ENCODE measurements at places on chromosomes 5 and 9.

DNA sequence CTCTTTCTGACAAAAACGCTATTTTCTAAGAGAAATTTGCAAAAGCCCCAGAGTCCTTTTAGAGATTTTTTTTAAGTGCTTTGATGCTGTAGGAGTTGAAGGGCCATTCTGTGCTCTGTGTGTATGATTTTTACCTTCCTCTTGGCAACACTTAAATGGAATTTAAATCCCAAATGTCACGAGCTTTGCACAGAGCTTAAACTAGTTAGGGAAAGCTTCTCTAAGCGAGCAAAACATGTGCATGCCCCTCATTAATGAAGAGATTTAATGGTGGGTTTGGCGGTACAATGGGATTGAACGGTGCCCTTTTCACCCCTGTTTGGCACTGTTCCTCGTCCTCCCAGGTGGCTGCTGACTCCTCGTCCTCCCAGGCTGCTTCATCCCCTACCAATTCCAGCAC lies 220.7 kb downstream of the DRD1 start:
- DNase-seq, result no peak

DNA sequence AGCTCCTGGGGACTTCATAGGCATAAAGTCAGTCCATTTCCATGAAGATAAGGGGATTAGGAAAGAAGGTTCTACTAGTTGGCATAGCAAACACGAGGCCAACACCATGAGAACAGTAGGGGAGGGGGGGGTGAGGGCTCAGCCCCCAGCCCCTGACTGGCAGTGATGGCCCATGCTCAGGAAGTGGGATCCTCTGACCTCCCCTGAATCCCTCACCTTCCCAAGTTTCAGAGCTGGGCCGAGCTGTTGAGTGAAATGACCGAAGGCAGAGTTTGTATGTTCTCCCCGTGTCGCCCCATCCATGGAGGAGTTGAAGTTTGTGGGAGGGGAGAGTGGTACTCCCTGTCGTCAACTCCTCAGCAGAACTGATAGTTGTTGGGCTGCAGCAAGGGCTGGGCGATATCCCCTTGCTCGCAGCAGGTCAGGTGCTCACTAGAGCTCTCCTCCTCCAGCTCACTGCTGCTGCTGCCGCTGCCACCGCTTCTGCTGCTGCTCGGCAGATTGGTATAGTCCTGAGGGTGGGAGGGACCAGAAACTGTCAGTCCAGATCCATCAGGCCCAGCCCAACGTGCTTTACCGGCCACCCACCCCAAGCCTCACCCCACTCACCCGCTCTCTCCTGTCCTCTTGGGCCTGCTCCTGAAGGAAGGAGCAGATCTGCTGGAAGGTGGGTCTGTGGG lies 32.5 kb downstream of the CSF1R start:
- no peak for DNase-seq

- no peak for DNase-seq
These were observed 764.5 kb upstream of the ADAMTS16 start for GRCh38 chr5:4375640-4376039.

DNA sequence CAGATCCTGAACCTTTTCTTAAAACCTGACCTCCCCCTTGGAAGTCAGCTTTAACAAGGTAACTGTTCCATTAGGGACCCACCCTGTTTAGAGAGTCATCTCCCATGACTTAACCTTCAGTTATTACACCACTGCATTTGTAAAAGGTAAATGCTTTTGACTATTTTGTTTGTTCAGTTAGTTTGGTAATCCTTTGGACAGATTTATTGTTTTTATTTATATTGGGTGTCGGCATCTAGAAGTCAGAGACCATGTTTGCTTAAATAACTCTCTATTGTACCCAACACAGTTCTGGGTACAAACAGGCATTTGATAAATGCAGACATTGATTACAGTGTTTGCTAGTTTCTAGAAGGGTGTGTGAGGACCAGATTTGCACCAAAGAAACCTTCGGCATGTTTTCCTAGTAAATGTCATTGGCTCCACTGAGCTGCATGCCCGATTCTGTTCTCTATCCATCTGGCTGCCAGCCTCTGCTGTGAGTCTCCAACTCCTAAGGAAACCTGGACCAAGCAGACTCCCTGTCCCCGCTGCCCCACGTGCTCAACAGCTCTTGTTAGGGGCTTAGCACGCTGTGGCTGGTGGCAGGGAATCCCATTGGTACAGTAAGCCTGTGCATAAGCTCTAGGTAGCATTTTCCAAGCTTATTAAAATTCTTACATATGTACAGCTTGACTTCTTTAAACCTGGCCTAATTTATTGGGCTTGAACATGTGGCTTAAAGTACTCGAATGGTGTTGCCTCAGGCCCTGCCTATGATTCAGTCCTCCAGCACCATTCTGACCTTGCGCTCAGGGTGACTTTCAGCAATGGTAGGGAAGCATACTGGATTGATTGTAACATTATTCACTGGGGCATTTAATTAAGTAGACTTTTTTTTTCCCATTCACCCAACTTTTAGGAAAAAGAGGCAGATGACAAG lies 6.6 kb downstream of the PCBD2 start:
- DNase-seq, result no peak

GRCh38 chr9:27280249-27280648 lies 16.7 kb downstream of the EQTN start:
- no peak for DNase-seq

DNA sequence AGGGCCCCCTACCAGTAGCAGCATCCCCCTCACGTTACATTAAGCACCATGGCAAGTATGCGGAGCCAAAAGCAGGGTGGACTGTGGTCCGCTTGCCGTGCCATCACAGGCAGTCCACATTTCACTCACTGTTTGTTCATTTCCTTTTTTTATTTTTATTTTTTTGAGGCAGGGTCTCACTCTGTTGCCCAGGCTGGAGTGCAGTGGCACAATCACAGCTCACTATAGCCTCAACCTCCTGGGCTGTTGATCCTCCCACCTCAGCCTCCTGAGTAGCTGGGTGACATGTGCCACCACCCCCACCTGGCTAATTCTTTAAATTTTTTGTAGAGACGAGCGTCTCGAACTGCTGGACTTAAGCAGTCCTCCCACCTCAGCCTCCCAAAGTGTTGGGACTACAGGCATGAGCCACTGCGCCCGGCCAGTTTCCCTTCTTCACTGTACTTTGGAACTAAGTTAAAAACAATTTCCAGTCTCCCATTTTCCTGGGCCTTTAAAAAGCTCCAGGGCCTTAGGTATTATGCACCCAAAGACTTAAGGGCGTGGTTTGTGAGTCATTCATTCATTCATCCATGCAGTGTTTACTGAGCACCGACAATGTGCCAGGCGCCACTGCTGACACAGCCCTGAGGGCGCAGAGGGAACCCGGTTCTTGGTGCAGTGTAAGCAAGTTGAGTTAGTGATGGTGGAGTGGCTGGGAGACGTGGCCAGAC lies 19.9 kb downstream of the PRRX2 start:
- DNase-seq, result no peak

DNA sequence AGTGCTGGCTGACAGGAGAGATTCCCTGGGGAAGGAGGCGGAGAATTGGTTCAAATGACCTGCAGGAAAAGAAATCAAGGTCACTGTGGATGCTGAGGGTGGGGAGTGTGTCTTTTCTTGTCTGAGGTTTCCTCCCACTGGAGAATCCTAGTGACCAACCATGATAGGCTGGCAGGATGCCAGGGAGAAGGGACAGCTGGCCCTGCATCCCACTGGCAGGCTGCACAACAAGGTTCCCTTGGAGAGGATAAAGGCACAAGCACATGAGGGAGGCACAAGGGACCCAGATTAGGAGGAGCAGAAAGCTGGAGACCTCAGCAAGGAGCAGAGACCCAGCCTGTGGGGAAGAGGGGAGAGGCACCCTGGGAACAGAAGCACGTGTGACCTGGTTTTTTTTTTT lies 11.4 kb upstream of the ZDHHC12 start:
- no peak for DNase-seq

DNA sequence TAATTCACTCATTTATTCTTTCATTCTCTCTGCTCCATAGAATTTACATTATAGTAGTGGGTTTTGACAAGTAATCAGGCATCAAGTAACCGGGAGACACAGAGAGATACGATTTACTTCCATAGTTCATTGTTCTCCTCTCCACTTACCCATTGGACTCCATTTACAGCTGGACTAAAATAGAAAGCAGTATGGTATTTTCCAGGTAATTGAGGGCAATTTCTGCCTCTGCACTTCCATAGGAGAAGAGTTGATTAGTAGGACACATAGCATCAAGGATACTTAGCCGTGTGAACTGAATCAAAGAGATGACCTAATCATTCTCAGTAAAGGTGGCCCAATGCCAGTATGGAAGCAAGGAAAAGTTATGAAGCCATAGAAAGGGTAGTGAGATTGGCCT lies 244.4 kb downstream of the COX7C start:
- DNase-seq, result no peak

- no peak for DNase-seq
These were observed 2.0 kb downstream of the CDC14B start for GRCh38 chr9:96617439-96618185.

GRCh38 chr9:3962496-3962895 lies 337.4 kb downstream of the GLIS3 start:
- no peak for DNase-seq

DNA sequence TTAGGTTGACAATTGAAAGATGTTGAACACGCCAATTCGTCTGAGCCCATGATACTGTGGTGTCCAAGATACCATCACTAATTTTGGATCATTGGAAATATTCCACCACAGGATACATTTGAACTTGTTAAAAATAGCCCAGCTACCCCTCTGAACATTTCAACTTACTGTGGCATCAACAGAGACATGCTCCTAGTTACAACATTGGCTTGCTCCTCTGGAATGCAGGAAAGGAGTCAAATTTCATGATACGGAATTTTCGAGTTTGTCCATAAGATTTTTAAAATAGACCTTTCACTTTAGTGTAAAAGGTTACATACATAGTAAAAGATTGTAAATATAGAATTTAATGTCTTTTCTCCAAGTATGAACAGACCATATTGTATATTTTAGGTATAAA lies 12.8 kb downstream of the SEMA5A start:
- DNase-seq, result no peak

DNA sequence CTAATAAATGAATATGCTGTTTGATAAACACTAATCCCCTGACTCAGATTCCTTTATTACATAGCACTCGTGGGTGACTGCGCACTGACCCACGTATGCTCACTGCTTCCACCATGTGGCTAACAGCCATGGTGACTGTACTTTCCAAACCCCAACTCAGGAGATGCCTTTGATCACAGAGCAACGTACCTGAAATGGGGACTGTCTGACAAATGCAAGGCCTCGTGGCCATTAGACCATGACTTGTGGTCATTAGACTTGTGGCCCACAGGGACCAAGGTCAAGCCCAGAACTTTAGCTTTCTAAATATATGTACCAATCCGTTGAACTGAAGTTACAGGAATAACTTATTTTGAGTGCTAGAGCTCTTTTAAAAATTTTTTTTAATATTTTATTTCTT lies 46.6 kb downstream of the CYFIP2 start:
- DNase-seq, result peak; percentile 53

GRCh38 chr9:112838342-112838741 lies 52.3 kb downstream of the SLC46A2 start:
- no peak for DNase-seq

GRCh38 chr9:69190863-69191181 lies 16.7 kb downstream of the TJP2 start:
- DNase-seq, result no peak

- DNase-seq, result no peak
These were observed 15.9 kb upstream of the OMD start for GRCh38 chr9:92439921-92440750.

DNA sequence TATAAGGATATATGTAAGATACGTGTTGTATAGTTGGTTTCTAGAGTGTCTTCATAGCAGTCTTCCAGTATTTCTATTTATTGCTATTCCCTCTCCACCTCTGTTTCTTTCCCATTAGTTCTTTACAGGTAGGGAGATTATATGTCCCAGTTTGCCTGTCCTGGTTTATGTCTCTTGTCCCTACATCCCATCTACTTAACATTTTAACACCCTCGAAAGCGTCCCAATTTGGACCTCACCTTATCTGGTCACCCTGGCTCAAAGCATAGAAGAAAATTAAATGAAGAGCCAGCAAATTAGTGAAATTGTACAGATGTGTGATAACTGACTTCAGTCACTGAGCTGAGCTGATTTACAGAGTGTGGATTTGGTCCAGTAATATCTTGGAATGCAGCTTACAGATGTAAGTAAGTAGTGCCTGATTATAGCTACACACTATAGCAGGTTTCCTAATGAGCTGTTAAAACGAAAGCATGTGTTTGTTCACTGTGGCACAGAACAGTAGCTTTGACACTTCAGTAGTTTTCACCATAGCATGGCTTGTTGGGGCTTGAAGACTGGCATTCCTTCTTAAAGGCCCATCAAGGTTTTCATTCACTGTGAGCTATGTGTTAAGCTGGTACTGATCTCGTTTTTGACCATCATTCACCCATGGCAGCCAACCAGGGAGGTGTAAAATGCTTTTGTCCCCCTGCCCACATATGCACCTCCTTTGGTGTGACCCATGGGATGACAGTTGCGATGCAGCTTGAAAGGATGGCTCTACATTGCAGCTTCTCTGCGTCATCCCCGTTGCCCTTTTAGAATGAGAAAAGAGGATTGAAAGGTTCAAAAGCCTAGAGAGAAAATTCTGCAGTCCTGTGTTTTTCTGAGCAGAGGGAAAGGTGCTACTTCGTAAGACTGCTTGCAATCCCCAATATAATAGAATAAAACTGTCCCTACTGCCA lies 192.1 kb upstream of the DMRT1 start:
- no peak for DNase-seq

GRCh38 chr5:86596476-86596875 lies 21.3 kb upstream of the COX7C start:
- no peak for DNase-seq

DNA sequence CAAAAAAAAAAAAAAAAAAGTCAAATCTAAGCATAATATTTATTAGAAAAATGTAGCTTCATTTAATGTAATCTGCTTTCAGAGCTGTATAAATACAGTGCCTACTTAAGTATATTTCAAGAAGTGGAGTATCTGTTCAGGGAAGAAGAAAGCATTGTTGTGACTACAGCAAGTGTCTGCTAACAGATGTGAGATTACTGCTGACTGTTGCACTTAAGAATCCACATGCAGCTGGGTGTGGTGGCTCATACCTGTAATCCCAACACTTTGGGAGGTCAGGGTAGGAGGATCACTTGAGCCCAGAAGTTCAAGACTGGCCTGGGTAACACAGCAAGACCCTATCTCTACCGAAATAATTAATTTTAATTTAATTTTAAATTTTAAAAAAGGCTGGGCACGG lies 19.0 kb downstream of the KDM3B start:
- no peak for DNase-seq

GRCh38 chr5:133944263-133945185 lies 23.9 kb downstream of the C5orf15 start:
- peak; percentile 64 for DNase-seq

DNA sequence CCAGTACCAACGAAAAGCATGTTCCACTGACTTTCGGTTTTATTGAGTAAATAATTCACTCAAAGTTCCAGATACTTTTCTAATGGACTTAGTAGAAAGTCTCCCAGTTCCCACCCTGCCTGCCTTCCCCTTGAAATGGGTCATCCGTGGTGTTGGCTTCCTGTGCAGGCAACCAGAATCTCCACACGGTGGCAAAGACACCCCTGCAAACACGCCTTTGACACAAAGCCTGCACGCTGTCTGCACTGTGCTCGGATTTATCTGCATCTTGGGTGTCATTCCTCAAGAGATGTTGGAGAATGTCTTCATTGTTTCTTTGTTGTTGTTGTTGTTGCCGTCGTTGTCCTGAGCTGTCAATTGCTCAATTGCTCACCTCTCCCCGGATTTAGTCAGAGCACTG lies 150.0 kb upstream of the IRX2 start:
- DNase-seq, result no peak

GRCh38 chr5:140631036-140631417 lies 1.9 kb downstream of the CD14 start:
- no peak for DNase-seq

All from activated naive CD4-positive, alpha-beta T cell treated with anti-CD3 and anti-CD28 coated beads, Interleukin-2, amount 50 U/mL, for 72 hours (primary cell).